ENCODE measurements at places on chromosomes 5 and 9. TPM values are rescaled to one million over a fixed set of nuclear protein-coding genes. Genes with fewer than 3 reads are reported as not detected.

PCDHGA4 gene
- 1.4 TPM for total RNA-seq

SNCB gene
- total RNA-seq = 0.10 TPM

GARIN3 gene
- not detected for total RNA-seq

LRRTM2 gene
- total RNA-seq = not detected

IL9 gene
- total RNA-seq = not detected

SLC35D2 gene
- 42.4 TPM for total RNA-seq

F2RL2 gene
- 0.59 TPM for total RNA-seq

KCNT1 gene
- total RNA-seq = not detected

TRIM36 gene
- total RNA-seq = 18.9 TPM

PCDHGB6 gene
- total RNA-seq = 0.33 TPM

RAB14 gene
- 39.5 TPM for total RNA-seq

ZDHHC12 gene
- total RNA-seq = 193 TPM

PRR16 gene
- total RNA-seq = 1.9 TPM

MAN1B1 gene
- total RNA-seq = 196 TPM

C7 gene
- not detected for total RNA-seq

C5orf58 gene
- not detected for total RNA-seq

PSD2 gene
- total RNA-seq = 0.03 TPM

ACOT12 gene
- total RNA-seq = not detected

ECM2 gene
- total RNA-seq = not detected

ERAP2 gene
- 97.0 TPM for total RNA-seq

PFN3 gene
- not detected for total RNA-seq

IL7R gene
- 114 TPM for total RNA-seq

MED22 gene
- total RNA-seq = 17.9 TPM

SECISBP2 gene
- 33.2 TPM for total RNA-seq

TMEM250 gene
- 81.1 TPM for total RNA-seq

PDE6A gene
- total RNA-seq = 0.41 TPM

HTR1A gene
- total RNA-seq = not detected

NEUROG1 gene
- total RNA-seq = not detected

TPPP gene
- 0.05 TPM for total RNA-seq

NEURL1B gene
- total RNA-seq = 7.2 TPM

AUH gene
- total RNA-seq = 14.1 TPM

PCDHA12 gene
- 3.8 TPM for total RNA-seq

NR2F1-AS1 gene
- total RNA-seq = 24.4 TPM

ARL14EPL gene
- total RNA-seq = 1.0 TPM

SLC9A3 gene
- 4.7 TPM for total RNA-seq

ACTBL2 gene
- total RNA-seq = not detected

PLAC8L1 gene
- total RNA-seq = not detected

CTXN3 gene
- not detected for total RNA-seq

MORN5 gene
- not detected for total RNA-seq

FAM200C gene
- 17.9 TPM for total RNA-seq

ZNF608 gene
- total RNA-seq = 1.8 TPM

PCDHA1 gene
- 0.02 TPM for total RNA-seq

CCL21 gene
- total RNA-seq = not detected

All from A172 (cell line).